Stimulated activated CD4-positive, alpha-beta T cell treated with anti-CD3 and anti-CD28 coated beads, Interleukin-4, amount 100 ng/mL, for 4 hours (primary cell): ENCODE measurements at places on chromosomes 6 and 20.

GRCh38 chr6:155630085-155630484 lies 174.4 kb upstream of the NOX3 start:
- DNase-seq: no peak

DNA sequence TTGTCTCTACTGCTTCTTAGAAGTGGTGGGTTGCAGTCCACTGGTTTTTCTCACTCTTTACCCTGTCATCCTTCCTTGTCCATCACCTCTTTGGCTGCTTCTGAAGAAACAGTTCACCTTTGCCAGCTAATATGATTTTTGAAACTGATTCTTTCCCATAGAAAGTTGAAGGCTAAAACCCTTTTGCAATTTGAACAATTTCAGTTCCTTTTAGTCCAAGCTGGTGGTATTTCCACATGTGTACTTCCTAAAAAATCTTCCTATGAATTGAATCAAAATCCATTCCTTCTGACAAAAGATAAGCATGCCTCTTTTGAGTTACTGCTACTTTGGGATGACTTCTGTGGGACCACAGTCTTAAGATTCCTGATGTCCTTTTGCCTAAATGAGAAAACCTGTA lies 210.0 kb upstream of the MAN1A1 start:
- DNase-seq: no peak

GRCh38 chr6:2744209-2744771 lies 6.4 kb downstream of the MYLK4 start:
- DNase-seq: no peak

DNA sequence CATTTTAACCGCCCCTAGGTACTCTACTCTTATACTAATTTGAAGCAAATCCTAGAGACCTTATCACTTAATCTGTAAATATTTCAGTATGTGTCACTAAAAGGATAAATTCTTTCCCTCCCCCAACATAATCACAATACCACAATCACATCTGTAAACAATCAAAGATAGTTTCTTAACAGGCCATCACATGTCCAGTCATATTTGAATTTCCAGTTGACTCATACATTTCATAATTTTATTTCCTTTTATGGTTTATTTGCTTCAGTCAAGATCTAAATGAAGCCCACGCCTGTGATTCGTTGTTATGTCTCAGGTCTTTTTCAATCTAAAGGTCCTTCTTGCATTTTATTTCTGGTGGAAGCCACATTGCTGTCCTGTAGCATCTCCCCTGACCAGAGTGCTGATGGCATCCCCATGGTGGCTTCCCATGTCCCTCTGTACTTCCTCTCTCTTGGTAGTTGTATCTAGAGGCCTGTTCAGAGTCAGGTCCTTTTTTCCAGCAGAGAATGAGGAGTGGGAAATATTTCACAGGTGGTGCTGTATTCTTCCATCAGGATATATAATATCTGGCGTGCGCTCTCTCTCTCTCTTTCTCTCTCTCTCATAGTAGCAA lies 128.6 kb upstream of the SLC22A23 start:
- no peak for DNase-seq

DNA sequence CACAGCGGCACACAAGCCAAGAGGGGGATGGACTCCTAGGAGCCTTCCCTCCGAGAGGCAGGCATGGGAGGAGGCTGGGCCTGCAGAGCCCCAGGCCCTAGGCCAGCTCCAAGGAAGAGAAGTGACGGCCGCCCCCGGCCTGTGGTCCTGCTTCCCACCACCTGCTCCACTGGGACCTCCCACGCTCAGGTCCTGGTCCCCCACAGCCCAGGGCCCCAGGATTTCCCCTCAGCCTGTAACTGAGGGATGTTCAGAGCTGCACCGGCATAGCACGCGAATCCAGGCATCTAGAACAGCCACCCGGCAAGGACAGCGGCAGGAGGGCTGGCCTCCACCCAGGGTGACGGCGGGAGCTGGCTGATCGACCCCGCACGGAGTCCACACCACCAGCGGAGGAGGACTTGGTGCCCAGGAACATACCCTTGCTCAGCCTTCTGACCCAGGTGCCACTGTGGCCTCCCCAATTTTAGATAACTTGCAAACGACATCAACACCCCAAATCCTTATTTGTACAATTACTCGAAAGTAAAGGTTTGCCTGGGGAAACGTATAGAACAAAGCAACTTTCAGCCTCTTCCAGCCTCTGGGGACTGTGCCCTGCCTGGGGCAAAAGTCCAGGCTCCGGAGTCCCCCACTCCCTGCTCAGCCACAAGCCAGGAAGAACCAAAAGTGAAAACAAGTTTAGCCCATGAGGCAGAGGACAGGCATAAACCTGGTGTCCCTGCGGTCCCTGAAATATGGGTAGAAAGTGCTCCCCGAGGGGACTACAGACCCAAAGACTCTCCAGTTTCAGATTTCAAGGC lies 3.5 kb downstream of the GATA5 start:
- DNase-seq: no peak

DNA sequence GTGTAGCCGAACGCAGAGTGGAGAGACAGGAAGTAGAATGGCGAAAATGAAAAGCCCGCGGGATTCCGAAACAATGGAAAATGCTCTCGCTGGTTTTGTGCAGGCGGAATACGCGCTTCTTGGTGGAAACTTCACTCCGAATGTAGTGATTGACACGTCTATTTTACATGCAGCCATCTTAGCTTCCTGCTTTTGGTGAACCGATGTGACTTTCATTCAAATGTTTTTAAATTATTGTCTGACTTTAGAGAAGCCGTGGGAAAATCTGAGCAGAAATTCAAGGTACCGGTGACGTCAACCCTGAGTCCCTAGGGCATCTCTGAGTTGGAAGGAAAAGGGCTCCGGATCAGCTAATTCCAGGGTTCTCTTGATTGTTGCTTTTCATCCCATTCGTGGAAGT lies 11.4 kb downstream of the GPX5 start:
- DNase-seq: no peak
